ENCODE measurements at places on chromosomes 7 and 10.
A peak's percentile ranks its signal among the peaks of the same experiment; 100 is the strongest.

DNA sequence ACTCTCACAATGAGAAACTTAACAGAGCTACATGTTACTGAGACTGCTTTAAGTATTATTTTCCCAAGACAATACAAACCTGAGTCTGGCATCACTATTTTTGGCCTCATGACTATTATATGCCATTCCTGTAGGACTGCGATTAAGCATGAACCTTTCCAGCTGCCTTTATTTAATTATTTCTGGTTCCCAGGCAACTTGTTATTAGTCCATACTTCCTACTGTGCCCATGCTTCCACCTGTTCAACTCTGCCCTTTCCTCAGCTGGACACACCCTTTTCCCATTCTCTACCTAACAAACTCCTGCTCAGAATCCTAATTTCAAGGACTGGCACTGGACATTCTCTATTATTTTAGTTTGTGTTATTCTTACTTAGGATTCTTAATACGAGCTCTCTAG is 8.1 kb upstream of the CROT start:
- no peak for DNase-seq

GRCh38 chr10:124545351-124546054 is 83.9 kb downstream of the LHPP start:
- no peak for DNase-seq

DNA sequence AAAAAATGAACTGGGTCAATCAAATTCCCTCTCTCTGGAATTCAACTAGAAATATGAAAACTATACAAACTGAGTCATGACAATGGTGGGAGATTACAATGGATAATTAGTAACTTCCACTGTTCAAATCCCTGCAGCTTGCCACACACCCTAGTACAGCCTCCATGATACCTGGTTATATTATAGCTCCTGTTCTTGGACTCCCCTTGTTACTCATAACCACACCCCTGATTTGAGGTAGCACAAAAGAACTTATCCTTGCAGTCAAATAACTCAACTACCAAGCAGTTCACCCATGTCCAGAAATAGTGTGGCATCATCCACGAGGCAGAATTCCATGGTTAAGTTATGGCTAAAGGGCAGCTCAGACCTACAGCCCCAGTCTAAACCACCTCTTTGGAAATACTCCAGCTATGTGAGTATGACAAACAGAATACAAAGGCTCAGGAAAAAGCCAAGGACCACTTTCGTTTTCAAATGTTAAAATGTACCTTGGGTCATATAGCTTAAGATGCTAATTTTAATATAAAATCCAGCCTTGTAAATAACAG is 164.7 kb downstream of the CPEB3 start:
- DNase-seq = no peak

DNA sequence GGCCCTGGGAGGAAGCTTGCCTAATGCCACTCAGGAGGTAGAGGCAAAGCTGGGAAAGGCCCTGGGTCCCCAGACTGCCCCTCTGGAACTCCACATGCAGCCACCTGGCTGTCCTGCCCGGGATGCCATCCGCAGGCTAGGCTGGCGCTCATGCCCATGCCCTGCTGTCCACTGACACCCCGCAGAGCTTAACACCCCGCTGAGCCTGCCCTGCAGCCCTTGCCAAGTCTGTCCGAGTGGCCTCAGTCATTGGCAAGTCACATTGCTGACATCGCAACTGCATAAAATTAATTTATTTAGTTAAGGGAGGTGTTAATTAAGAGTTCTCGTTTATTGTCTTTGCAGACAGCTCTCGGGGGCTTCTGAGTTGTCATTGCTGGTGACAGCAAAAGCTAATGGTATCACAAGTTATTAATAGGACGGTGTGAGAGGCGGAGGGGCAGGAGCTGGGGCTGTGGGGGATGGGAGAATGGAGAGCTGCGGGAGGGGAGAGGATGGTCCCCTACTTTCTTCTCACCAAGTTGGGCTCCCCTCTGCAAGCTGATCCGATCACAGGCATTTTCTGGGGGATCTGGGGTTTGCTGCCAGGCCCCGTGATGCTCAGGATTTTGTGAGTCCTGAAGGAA is 55.6 kb upstream of the PCBD1 start:
- DNase-seq = no peak

DNA sequence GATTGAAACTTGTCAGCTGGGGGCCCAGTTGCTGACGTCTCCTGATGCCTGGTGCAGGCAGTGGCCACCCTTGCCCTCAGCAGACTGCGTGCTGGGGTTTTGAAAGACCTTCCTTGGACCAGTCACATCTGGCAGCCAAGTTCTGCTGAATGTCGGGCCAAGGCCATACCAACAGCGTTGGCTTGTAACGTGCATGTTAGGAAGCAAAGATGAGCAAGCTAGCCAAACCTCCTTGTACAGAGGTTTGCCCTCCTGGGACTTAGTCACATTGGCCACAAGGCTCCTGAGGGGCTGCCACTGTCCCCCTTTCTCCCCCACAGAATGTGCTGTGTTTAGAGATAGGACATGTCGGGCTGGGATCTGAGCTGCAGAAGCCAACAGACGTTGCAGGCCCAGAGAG is 49.0 kb downstream of the ADCY1 start:
- no peak for DNase-seq

GRCh38 chr7:29224726-29225125 is 30.2 kb downstream of the CHN2 start:
- peak; percentile 25 for DNase-seq

DNA sequence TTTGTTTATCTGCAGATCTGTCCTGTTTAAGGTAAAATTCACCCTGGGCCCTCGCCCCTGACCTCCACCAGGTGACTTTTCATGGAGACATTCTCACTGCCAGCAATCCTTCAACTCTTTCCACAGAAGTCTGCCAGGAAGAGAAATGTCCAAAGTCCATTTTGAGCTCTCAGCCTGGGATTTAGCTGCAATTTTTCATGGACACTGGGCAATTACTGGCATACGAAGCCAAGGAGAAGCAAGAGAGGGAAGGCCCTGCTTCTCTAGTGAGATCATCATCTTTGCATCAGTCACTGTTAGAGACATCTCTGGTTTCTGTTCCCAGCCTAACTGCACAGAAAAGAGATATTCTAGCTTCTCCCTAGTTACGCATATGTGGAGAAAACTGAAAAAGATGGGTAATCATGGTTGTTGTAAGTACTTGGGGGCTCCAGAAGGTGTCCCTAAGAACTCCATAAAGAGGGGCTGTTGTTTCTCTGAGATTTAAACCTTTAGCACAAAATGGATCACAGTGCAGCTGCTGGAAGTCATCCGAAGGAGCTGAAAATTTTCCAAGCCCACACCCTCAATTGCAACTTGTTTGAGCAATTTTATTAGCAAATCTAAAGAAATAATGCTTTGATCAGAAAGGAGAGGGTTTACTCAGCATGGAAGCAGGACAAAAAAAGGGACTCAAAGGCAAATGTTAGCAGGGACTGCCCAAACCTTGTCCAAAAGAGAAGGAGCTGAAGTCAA is 168.9 kb downstream of the SNX10 start:
- DNase-seq = no peak

DNA sequence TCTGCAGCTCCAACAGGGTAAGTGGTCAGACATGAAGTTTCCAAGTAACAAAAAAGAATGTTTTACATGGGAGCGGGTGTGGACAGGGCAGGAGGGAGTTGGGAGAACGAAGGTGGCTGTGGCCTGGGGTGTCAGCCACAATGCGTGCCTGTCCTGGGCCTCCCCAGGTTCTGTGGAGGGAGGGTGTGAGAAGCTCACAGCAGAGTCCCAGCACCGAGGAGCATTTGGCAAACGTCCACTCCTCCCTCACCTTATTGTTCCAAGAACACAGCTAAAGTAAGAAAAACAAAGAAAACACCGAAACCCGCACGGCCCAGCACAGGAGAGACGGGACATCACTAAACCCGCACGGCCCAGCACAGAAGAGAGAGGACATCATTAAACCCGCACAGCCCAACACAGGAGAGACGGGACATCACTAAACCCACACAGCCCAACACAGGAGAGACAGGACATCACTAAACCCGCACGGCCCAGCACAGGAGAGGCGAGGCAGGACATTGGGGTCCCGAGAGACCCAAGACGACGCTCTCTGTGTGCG is 226.4 kb downstream of the MAD1L1 start:
- no peak for DNase-seq

GRCh38 chr7:17523813-17524739 is 225.6 kb downstream of the AHR start:
- DNase-seq = peak; percentile 91

DNA sequence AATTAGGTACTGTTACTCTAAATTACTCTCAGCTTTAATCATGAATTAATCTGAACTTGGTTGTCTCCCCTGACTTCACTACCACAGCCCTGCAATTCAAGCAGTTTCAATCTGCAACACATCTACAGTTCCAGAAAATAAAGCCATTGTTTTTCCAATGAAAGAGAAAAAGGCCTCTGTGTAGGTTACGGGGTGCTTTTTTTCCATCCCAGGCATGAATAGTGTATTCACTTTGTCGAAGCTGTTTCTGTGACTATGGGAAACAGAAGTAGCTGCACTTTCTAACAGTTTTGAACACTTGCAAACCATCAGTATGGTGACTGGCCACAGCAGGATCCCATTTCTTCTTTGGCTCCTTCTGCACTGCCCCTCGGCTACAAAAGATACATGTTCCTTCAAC is 460.2 kb downstream of the GRM8 start:
- DNase-seq = no peak
